Stimulated activated CD4-positive, alpha-beta T cell treated with anti-CD3 and anti-CD28 coated beads, Interleukin-4, amount 100 ng/mL, for 48 hours (primary cell): ENCODE measurements at places on chromosomes 1 and 21.
A peak's percentile ranks its signal among the peaks of the same experiment; 100 is the strongest.

DNA sequence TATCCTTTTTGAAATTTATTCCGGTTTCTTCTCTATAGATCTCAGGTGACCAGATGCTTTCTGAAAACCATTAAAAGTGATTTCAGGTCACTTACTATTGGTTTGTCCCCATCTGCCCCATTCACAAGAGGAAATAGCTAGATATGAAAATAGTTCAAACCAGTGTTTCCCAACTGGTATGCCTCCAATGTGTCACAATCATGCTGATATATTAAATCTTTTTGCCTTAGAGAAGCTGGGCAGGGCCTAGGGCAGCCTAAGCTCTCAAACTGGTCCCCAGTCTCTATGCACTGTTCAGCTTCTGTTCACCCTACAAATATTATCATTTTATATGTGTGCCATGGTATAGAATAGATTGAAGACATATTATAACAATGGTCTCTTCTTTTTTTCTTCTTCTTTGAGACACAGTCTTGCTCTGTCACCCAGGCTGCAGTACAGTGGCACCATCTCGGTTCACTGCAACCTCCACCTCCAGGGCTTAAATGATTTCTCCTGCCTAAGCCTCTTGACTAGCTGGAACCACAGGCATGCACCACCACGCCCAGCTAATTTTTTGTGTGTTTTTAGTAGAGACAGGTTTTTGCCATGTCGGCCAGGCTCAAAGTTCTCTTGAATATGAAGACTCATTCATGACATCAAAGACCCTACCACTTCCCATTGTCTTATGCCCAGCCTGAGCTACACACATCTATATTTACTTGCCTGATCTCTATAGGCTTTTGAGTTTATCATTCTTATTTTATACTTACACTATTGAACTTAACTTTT lies 15.7 kb downstream of the PTPN22 start:
- DNase-seq = no peak

GRCh38 chr1:91546301-91546581 lies 45.6 kb downstream of the CDC7 start:
- DNase-seq = no peak

DNA sequence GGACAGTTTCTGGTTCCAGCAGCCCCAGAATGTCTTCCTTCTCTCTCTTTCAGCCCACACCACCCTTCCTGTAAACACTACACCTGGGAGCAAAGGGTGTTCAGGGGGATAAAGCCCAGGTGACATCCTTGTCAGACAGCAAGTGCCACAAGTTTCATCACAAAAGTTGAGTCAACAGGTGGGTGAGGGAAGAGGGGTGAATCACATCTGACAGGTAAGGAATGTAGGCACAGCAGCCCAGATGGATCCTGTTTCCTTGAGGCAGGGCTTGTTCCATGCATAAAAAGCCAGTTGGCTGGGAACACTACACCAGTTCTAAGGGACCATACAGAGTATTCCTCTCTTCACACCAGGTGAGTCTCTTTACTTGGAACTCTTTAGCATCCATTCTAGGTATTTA lies at the start of gene SPRR1B:
SPRR1B (plus strand) TSS at position 309 of the 400 bp plus-strand sequence. CDS start 1,143 bp downstream, outside the sequence.
- no peak for DNase-seq

DNA sequence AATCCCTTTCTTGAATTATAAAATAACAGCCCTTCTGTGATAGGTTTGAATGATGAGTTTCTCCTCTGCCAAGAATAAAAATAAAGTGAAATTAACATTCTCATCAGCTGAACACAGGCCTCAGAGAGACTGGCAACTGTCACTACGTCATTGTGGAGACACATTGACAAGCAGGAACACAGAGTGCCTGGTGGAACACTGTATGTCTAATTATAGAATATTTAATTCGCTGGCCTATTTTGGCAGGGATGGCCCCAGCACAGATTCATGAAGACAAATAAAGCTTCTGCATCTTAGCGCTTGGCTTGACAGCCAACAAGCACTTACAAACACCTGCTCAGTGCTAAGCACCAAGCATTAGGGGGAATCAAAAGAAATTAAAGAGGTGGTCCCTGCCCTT lies 52.0 kb upstream of the SMYD2 start:
- no peak for DNase-seq

- DNase-seq = no peak
These were observed 31.7 kb upstream of the CAMTA1 start for GRCh38 chr1:6753320-6754140.

GRCh38 chr1:173506437-173506836 lies 29.3 kb downstream of the PRDX6 start:
- no peak for DNase-seq

- no peak for DNase-seq
These were observed 10.3 kb downstream of the GAS5 start for GRCh38 chr1:173857363-173857917.

- DNase-seq = no peak
These were observed 31.7 kb downstream of the PGM1 start for GRCh38 chr1:63624911-63625310.

- no peak for DNase-seq
These were observed 70.0 kb upstream of the COA6 start for GRCh38 chr1:234303231-234303630.

GRCh38 chr1:44842862-44843655 lies at the start of gene PTCH2:
Gene PTCH2 (minus strand): TSS chr1:44843253. CDS start chr1:44842932, 321 bp downstream.
- no peak for DNase-seq

- no peak for DNase-seq
These were observed 23.3 kb downstream of the RIMKLA start for GRCh38 chr1:42403880-42404400.

DNA sequence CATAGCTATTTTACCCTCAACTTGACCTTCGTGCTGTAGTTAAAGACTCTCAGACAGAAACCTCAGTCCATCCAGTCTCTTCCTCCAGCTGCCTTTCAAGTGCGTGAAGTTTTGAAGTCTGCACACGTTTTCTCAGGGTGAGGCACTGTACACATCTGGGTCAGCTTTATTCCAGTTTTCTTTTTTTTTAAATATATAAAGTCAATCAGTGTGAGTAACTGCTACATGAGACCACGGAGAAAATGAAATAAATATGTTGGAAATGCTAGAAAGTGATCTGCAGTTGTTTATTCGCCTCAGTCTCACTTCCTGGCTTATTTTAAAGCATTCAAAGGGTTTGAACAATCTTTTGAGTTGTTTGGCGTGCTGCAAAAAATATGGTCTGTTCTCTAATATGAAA lies 135.7 kb downstream of the ROR1 start:
- no peak for DNase-seq

- DNase-seq = no peak
These were observed 7.7 kb downstream of the AHDC1 start for GRCh38 chr1:27596261-27596660.

- DNase-seq = no peak
These were observed 4.1 kb downstream of the RNF223 start for GRCh38 chr1:1069711-1070676.

DNA sequence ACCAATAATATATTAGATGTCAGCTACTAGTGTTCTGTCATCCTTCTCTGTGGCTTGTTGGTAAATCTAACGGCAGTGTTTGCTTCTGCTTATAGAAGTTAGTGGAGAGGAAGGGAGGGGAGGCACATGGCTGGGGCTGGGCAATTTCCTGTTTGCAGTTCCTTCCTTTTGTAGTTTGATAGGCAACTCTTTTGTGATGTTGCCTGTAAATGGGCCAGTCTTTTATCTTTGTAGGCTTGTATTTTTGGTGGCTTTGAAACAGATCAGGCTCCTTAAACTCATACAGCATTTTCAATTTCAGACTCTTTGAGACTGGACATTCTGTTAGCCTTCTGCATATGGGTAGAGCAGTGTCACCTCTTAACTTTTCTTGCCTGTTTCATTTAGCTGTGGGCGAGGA lies 48.1 kb downstream of the CDC14A start:
- DNase-seq = peak; percentile 11

DNA sequence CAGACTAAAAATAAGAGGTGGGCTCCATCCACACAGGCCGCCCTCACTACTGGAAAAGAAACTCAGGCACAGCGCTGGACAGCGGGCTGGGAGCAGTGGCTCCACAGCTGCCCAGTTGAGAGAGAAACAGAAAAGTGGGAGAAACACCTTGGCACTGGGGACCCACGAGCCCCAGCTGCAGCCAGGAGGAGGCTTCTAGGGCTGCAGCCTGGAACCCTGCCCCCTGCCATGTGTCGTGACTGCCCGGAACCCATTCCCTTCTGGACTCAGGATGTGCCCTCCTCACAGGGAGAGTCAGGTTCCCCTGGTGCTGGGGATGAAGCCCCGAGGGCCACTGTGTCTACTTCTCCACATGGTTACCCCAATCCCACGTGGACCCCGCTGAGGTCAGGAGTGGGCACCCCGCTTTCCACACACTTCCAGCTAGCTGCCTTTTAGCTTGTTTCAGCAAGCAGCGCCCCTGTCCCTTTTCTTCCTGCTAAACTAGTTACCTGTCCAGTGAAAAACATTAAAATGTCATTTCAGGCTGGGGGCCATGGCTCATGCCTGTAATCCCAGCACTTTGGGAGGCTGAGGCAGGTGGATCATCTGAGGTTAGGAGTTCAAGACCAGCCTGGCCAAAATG lies 35.9 kb downstream of the PARP1 start:
- no peak for DNase-seq

GRCh38 chr1:96845464-96845863 lies 123.9 kb downstream of the PTBP2 start:
- peak; percentile 11 for DNase-seq

GRCh38 chr1:94334764-94335163 lies 83.4 kb upstream of the ABCD3 start:
- DNase-seq = no peak

- no peak for DNase-seq
These were observed 38.6 kb upstream of the ETS2 start for GRCh38 chr21:38766987-38767722.

DNA sequence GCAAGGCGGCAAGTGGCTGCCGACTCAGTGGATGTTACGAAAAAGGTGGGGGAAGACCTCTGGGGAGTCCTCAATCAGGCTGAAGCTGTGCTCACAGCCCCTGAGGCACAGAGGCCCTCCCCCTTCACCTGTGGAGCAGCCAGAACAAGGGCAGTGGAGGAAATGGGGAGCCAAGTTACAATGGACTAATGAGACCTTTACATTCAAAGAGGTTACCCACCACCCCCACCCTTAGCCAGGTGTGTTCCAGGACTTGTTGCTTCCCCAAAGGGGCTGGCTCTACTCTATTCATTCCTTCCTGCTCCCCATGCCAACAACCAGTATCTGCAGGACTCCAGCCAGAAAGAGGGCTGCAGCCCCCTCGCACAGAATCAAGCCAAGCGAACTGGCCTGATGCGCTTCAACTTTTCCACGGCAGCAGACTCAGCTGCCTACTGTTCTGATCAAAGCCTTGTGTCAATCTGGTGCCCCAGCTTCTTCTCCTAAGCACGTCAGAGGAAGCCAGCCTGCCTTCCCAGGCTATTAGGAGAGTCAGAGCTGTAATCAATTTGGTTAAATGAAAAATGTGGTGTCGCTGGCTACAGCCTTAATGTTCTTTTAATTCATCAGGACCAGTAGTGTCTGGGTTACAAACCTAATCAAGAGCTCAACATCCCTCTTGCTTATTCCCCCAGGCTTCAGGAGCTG lies 1.8 kb upstream of the SYT2 start:
- no peak for DNase-seq

- no peak for DNase-seq
These were observed 94.6 kb upstream of the AKT3 start for GRCh38 chr1:243944429-243945160.

- no peak for DNase-seq
These were observed 20.0 kb downstream of the HTR6 start for GRCh38 chr1:19684677-19685076.

GRCh38 chr1:35797380-35797779 lies 10.4 kb upstream of the AGO4 start:
- DNase-seq = no peak

DNA sequence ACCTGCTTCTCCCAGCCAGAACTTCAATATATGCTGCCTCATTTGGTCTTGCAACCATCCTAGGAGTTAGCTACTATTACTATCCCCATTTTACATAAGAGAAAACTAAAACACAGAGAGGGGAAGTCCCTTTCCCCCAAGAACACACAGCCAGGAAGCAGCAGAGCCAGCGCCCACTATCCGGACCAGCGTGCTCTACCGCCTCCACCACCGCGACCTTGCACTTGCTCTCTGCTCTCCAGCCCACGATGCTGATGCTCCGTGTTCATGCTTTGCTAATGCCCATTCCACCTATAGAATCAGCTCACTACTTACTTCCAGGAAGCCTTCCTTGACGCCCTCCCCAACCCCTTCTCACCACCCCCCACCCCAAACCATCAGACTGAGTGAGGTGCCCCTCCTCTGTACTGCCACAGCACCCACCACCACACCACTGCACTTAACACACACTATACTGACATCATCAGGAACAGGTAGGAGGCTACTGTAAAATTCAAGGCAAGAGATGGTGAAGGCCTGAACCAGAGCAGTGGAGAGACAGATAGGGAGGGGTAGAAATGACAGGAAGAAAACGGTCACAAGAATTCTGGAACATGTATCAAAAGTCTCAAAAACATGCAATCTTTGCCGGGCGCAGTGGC lies 9.4 kb downstream of the TMEM53 start:
- DNase-seq = peak; percentile 22

- DNase-seq = no peak
These were observed 21.2 kb downstream of the JAM2 start for GRCh38 chr21:25660233-25660632.

DNA sequence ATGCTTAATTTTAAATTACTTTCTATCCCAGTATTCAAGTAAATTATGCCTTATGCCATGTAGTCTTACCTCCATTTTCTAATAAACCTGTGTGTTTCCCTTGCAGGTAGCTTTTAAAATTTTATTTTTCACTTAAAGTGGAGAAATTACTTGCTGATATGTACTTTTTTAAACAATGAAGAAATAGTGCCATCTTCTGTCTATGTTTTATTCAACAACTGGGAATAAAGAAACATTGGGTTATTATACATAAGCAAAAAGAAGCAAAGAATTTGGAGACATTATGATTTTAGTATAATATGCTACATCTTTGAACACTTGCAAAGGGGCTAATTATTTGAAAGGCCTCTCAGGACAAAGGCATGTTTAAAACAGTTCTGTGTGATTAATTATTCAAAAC lies 1912.9 kb downstream of the MRPL39 start:
- DNase-seq = no peak

DNA sequence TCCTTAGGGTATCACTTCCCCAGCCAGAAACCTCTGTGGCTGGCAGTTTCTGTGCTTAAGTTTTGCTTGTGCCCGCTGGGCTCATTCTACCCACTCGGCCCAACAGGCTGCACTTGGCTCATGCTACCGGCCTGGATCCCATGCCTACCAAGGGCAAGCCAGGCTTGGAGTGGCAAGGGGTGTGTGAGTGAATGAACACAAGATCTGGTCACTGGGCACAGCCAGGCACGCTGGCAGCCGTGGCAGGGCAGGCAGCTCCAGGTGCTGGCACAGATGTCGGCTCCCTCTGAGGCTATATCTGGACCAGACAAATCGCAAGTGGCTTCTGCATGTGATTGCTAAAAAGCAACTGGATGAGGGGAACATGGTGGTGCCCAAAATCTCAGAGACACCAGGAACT lies 740.5 kb upstream of the B3GALT2 start:
- no peak for DNase-seq
